DND-41 (cell line): ENCODE measurements at places on chromosomes 16 and 17.

DNA sequence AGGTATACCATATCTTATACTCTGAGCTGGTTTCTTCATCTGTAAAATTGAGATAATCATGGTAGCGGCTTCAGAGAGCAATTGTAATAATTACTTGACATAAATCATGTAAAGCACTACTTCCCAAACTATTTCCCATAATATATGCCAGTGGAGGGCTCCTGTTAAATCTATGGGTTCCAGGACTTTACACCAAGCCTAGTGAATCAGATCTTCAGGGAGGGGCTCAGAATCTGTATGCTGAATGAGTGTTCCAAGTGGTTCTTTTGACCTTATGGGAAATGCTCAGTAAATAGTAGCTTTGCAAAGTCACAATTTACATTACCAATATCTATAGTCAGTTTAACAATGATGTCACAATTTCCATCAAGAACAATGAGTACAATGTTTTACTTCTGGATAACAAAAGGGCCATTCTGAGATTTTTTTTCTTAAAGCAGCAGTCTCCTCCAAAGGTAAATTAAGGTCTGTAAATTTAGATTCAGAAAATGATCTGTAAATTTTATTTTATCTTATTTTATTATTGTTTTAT is 50.9 kb upstream of the NLK start:
- no peaks in the 10 kb centered on the region for H3K36me3 ChIP-seq
- H3K27ac ChIP-seq, result no peak overlapping the region
- no peak for DNase-seq
- H3K4me1 ChIP-seq, result no peaks in the 10 kb centered on the region

DNA sequence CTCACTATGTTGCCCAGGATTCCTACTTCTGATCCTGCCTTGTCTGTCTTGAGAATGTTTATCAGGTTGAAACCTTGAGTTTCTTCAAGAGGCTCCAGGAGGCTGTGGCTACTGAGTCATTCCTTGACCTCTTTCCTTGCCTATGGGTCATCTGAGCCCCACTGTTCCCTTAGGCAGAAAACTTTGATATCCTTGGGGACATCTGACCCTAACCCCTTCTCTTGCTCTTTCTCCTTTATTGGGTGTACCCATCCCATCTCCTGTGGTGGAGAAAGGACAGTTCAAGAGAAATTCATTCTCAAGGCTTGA is 12.5 kb downstream of the ARL4D start:
- H3K4me1 ChIP-seq, result no peaks in the 10 kb centered on the region
- H3K27me3 ChIP-seq, result no peaks in the 10 kb centered on the region
- H3K27ac ChIP-seq, result no peak overlapping the region
- no peak overlapping the region for H3K4me3 ChIP-seq
- no peaks in the 10 kb centered on the region for H3K36me3 ChIP-seq
- DNase-seq, result no peak

DNA sequence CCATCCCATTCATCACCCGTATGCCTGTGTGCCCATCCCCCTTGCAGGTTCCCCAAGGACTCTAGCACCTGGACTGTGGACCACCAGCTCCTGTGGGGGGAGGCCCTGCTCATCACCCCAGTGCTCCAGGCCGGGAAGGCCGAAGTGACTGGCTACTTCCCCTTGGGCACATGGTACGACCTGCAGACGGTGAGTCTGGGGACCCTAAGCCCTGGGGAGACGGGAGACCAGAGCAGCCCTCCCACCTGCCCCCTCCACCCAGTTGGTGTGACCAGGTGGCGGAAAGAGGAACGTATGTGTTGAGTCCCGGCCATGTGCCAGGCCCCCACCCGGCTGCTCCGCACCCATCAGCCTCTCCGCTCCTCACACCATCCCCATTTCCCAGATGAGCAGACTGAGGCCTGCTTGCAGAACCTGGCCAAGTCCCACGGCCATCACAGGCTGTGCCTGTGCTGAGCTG is 15.6 kb downstream of the GAA start:
- no peak overlapping the region for H3K4me3 ChIP-seq
- H3K27me3 ChIP-seq, result no peaks in the 10 kb centered on the region
- peaks cover 2% of the 10 kb centered on the region; the same call in 1 of the 2 replicates for H3K36me3 ChIP-seq
- H3K27ac ChIP-seq, result no peak overlapping the region

GRCh38 chr17:70070305-70071027 is 4.6 kb upstream of the KCNJ16 start:
- no peaks in the 10 kb centered on the region for H3K27me3 ChIP-seq
- H3K27ac ChIP-seq, result no peak overlapping the region
- no peaks in the 10 kb centered on the region for H3K36me3 ChIP-seq
- no peaks in the 10 kb centered on the region for H3K4me1 ChIP-seq

GRCh38 chr16:70720425-70721201 is 34.8 kb upstream of the MTSS2 start:
- H3K4me3 ChIP-seq, result no peak overlapping the region
- no peak overlapping the region for H3K27ac ChIP-seq
- H3K36me3 ChIP-seq, result peaks cover 19% of the 10 kb centered on the region
- H3K4me1 ChIP-seq, result no peaks in the 10 kb centered on the region
- no peaks in the 10 kb centered on the region for H3K27me3 ChIP-seq

GRCh38 chr16:12573730-12574383 is 229.8 kb downstream of the CPPED1 start:
- DNase-seq, result peak; percentile 69
- no peak overlapping the region for H3K4me3 ChIP-seq
- H3K36me3 ChIP-seq, result no peaks in the 10 kb centered on the region
- H3K4me1 ChIP-seq, result no peaks in the 10 kb centered on the region
- H3K27ac ChIP-seq, result no peak overlapping the region

DNA sequence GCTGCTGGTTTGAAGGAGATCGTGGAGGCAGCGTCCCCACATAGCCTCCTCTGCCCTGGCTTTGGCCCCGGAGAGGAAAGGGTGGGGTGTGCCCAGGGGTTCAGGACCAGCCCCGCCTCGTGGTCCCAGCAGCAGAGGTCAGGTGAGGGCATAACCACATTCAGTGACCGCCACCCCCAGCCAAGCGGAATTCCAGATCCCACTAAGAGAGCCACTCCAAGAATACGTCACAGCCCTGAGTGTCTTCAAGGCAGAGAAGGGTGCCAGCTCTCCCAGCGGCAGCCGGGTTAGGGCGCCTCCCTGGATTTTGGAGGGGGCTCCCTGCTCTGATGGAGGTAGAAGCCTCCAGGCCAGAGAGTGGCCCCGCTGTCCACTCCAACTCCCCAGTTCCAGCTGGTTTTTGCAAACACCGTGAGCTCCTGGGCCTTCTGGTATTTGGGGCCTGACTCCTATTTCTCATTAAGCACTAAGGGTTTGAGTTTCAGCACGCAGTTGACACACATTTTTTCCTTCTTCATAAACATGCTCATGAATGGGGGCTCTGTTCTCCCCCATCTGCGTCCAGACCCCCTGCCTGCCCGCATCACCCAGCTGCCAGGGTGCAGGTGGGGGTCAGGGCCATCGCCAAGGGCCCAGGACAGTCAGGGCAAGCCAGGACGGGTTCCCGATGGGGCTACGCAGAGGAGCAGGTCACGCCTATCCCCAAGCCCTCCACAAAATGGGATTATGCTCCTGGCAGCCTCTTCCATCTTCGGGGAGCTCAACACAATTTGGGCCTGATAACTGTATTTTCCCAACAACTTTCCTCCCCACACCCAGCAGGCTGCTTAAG is 98.4 kb upstream of the PLCG2 start:
- H3K36me3 ChIP-seq, result peaks cover 73% of the 10 kb centered on the region
- no peaks in the 10 kb centered on the region for H3K27me3 ChIP-seq
- H3K27ac ChIP-seq, result no peak overlapping the region

GRCh38 chr16:49529411-49530045 is 155.9 kb downstream of the C16orf78 start:
- H3K27ac ChIP-seq, result no peak overlapping the region
- DNase-seq, result no peak
- no peaks in the 10 kb centered on the region for H3K27me3 ChIP-seq
- H3K4me1 ChIP-seq, result peaks cover 33% of the 10 kb centered on the region
- H3K4me3 ChIP-seq, result no peak overlapping the region
- H3K36me3 ChIP-seq, result no peaks in the 10 kb centered on the region

DNA sequence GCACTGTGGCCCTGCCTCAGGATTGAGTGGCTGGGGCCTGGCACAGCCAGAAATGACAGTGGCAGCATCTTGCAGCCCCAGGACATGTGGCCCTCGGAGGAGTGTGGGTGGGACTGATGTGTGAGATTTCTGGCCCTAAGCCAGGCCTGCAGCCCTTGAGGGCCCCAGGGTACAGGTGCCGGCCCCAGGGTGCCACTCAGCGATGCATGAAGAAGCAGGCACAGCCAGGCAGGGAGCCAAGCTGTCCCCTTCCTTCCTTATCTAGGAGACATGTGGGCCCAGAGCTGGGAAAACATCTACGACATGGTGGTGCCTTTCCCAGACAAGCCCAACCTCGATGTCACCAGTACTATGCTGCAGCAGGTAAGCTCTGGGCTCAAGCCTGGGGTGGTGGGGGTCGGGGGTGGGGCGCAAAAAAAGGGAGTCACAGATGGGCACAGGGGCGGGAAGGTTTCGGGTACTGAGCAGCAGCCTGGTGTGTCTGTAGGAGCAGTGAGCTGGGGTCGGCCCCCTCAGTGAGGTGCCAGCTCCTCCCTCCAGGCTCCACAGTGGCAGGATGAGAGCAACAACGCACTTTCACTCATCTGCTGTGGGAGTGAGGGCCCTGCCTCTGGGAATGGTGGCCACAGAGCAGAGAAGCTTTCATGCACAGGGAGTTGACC is 4.1 kb downstream of the ACE start:
- H3K27ac ChIP-seq, result no peak overlapping the region
- no peaks in the 10 kb centered on the region for H3K36me3 ChIP-seq
- H3K4me3 ChIP-seq, result no peak overlapping the region

- no peaks in the 10 kb centered on the region for H3K36me3 ChIP-seq
- H3K4me1 ChIP-seq, result peaks cover 12% of the 10 kb centered on the region
- no peak for DNase-seq
- H3K27ac ChIP-seq, result no peak overlapping the region
These were observed 2.3 kb downstream of the RPRML start for GRCh38 chr17:46976626-46977270.

DNA sequence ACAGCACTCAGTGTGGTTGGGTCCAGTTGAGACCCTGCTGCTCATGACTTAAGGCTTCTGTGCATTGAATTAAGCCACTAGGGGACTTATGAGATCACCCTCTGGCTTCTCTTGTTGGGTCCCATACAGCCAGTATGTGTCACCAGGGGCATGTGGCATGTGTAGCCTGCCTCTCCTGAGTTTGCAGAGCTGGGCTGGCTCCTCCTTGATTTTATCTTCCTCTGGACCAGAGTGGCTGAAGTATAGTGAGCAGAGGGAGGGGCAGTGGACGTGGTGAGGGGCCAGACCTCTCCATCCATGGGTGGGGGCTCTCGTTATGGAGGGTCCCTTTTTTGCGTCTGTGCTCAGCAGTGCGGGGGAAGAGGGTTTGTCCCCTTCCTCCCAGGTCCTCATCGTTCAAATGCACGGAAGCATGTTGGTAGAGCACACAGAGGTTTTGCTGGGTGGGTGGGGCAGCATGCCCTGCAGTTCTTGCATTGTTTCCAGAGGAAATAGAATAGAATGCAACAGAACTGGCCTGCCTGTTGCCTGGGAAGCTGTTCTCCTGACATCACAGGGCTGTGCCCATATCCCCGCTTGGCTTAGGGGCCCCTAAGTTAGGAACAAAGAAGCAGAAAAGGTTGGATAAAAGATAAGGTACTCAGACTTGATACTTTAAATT is 77.4 kb downstream of the SPECC1 start:
- H3K4me3 ChIP-seq, result no peak overlapping the region
- H3K27me3 ChIP-seq, result peaks cover 3% of the 10 kb centered on the region
- no peak overlapping the region for H3K27ac ChIP-seq
- no peaks in the 10 kb centered on the region for H3K4me1 ChIP-seq

- no peaks in the 10 kb centered on the region for H3K36me3 ChIP-seq
- peaks cover 4% of the 10 kb centered on the region; the same call in 1 of the 2 replicates for H3K4me1 ChIP-seq
- H3K27ac ChIP-seq, result no peak overlapping the region
These were observed 19.4 kb downstream of the CD300A start for GRCh38 chr17:74485841-74486240.

DNA sequence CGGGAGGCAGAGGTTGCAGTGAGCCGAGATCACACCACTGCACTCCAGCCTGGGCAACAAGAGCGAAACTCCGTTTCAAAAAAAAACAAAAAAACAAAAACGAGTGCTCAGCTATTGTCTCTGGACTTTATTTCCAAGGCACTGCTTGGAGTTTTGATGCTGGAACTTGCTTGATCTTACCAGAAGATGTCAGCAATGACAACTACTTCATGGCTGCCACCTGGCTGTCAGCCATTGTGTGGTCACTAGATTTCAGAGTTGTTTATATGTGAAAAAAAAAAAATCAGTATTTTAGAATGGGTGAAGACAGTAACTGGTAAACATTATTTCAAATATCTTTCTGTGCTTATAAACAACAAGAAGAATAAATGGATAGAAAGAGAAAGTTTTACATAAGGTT is 26.3 kb upstream of the OR4D1 start:
- peaks cover 4% of the 10 kb centered on the region for H3K27me3 ChIP-seq
- H3K27ac ChIP-seq, result no peak overlapping the region
- DNase-seq, result peak; percentile 18
- H3K4me1 ChIP-seq, result no peaks in the 10 kb centered on the region
- no peaks in the 10 kb centered on the region for H3K36me3 ChIP-seq

DNA sequence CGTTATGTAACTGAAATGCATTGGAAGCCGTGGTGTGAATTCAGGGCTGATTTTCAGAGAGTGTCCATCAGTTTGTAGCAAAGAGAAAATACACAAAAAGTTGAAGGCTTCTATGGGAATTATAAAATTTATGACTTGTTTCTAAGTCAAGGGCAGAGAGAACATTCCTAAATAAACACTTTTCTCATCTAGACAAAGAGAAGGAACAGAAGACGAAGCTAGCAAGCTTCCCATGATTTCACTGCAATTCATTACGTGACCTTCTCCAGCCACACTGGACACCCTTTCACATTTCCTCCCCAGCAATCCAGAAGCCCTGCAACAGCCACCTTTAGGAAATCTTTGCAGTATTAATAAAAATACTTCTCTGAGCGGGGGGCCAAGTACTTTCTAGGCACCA is 67.8 kb downstream of the TMEM100 start:
- no peaks in the 10 kb centered on the region for H3K36me3 ChIP-seq
- no peaks in the 10 kb centered on the region for H3K27me3 ChIP-seq
- no peaks in the 10 kb centered on the region for H3K4me1 ChIP-seq
- no peak overlapping the region for H3K27ac ChIP-seq
- no peak for DNase-seq

GRCh38 chr16:57906382-57907316 is 64.3 kb downstream of the CNGB1 start:
- no peak overlapping the region for H3K4me3 ChIP-seq
- H3K36me3 ChIP-seq, result no peaks in the 10 kb centered on the region
- peak; percentile 12 for DNase-seq
- no peaks in the 10 kb centered on the region for H3K4me1 ChIP-seq
- H3K27me3 ChIP-seq, result peaks cover 9% of the 10 kb centered on the region

- no peak for DNase-seq
- H3K4me3 ChIP-seq, result no peak overlapping the region
- no peaks in the 10 kb centered on the region for H3K4me1 ChIP-seq
- no peak overlapping the region for H3K27ac ChIP-seq
These were observed 194.7 kb downstream of the SPECC1 start for GRCh38 chr17:20203761-20204263.

GRCh38 chr17:41725134-41725533 is 9.3 kb downstream of the HAP1 start:
- DNase-seq, result no peak
- no peak overlapping the region for H3K4me3 ChIP-seq
- no peaks in the 10 kb centered on the region for H3K27me3 ChIP-seq
- H3K36me3 ChIP-seq, result no peaks in the 10 kb centered on the region
- no peak overlapping the region for H3K27ac ChIP-seq
